CD4-positive, alpha-beta T cell treated with Interleukin-17A for 1 hour (primary cell): ENCODE measurements at places on chromosomes 5 and 9.

- no peak for DNase-seq
Observed at GRCh38 chr5:181118369-181118768, 12.6 kb downstream of the OR2V1 start.

DNA sequence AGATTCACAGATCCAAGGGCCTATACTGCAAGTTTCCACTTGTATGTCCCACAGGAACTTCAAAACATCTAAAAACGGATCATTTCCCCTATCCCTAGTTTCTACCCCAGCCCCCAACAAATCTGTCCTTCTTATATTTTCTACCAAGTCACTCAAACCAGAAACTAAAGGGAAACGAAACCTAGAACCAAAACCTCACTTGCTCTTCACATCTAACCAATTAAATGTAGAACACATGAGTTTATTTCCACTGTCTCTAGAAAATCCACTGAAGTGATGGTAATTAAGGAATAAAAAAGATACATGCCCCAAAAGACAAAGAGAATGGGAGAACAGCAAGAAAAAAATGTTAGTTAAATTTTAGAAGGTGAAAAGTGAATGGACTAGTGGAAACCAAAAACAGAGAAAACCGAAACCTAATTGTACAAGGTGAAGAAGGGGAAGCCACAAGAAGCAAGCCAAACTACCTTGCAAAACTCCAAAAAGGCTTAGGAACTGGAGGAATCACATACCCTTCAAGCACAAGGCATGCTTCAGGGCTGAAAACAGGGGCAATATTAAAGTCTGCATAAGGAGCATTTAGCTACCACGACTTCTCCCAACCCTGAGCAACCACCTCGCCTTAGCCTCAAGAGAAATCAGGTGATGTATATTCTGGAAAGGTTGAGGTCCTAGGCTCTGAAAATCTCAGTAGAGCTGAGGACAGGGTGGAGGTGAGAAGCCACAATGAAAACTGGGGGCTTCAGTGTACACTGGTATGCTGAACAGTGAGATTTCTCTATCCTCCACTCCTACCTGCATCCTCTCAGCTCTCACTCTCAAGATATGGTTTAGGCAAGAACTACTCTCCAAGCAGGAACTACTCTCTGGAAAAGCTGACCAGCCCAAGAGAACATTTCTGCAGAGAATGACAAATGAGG, 11.1 kb downstream of the SMU1 start:
- DNase-seq, result no peak

DNA sequence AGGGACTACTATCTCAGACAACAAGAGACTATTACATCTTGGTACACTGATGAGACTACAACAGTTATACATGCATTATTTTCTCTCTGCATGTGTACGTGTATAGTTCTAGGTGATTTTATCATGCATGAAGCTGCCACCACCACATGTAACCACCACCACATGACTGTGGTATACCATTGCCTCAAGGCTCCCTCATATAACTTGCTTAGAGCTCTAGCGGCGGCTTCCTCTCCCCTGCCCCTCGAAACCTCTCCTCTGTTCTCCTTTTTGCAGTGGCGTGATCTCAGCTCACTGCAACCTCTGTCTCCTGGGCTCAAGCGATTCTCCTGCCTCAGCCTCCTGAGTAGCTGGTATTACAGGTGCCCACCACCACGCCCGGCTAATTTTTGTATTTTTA, 162.3 kb downstream of the AOPEP start:
- no peak for DNase-seq

DNA sequence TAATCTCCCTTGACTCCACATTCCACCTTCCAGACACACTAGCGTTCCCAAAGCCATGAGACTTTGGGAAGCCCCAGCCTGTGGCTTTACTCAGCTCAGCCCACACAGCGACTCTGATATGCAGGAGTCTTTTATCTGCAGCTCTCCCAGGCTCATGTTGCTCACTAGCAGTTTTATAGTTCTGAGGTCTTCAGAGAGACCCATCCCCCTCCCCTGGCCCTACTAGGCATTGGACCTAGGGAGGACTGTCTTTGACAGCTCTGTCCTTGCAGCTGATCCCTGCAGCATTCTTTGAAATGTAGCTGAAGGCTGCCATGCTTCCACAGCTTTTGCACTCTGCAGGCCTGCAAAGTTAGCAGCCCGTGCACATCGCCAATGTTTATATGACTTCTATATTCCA, 19.9 kb upstream of the CYLC2 start:
- DNase-seq, result no peak

DNA sequence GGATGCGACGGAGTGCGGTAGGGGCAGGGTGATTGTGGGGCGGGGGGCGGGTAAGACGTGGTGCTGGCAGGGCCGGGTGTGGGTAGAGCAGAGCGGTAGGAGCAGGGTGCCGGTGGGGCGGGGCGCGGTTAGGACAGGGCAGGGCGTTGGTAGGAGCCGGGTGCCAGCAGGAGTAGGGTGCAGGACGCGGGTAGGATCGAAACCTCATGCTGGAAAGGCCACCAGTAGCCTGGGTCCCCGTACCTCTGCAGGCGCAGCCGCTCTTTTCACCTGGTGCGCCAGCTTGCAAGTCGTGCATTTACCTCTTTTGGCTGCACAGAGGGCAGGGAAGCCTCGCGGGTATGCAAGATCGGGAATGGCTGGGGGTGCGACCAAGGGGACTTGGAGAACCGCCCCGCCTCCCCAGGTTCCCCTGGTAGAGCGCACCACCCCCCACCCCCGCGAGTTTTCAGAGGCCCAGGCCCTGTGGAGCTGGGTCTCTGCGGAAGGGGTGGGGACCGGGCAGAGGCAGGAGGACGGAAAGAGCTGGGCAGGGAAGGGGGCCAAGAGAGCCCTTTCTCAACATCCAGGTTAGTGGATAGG, 104.8 kb upstream of the SIMC1 start:
- DNase-seq, result peak; percentile 2

- DNase-seq, result no peak
Observed at GRCh38 chr9:8713811-8714165, 914.2 kb upstream of the DMAC1 start.

- DNase-seq, result no peak
Observed at GRCh38 chr5:61328791-61329549, 3.1 kb upstream of the ZSWIM6 start.

DNA sequence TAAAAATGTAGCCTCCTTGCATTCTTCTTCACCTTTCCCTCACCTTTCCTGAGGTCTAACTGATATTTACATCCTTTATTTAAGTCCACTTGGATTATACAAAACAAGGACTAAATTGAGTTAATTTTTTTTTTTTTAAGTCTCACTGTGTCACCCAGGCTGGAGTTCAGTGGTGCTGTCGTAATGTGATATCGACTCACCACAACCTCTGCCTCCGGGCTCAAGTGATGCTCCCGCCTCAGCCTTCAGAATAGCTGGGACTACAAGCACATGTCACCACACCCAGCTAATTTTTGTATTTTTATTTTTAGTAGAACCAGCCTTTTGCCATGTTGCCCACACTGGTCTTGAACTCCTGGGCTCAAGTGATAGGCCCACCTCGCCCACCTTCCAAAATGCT, 195.3 kb downstream of the BNC2 start:
- DNase-seq, result no peak

DNA sequence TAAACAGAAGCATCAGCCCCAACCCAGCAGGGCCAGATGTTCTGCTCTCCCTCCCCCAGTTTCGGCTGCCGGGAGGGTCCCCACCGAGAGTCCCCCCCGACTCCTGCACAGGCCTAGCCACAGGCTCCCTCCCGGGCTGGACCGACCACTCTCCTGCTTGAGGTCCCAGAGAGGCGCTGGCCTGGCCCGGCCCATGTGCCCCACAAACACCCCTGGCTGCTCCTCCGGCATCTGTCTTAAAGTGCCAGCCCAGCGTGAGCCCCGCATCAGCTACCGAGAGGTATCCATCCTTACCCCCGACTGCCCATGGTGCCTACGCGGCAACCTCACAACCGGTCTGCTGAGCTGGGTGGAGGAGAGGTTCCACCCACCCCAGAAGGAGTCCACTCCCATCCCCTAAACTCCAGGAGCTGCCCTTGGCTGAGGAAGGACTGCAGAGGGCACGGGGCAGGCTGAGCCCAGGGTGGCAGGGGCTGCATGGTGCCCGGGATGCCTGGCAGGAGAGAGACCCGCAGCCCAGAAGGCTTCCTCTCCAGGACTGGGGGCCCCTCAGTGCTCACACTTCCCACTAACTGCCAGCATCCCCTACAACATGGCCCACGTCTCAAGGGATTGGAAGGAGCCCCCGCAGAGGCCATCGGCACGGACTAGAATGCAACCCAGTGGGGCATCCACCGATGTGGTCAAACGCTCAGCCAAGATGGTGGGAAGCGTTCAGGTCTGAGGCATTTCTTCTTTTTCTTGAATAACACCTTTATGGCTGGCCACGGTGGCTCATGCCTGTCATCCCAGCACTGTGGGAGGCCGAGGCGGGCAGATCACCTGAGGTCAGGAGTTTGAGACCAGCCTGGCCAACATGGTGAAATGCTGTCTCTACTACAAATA, 15.6 kb upstream of the EGFL7 start:
- DNase-seq, result no peak

DNA sequence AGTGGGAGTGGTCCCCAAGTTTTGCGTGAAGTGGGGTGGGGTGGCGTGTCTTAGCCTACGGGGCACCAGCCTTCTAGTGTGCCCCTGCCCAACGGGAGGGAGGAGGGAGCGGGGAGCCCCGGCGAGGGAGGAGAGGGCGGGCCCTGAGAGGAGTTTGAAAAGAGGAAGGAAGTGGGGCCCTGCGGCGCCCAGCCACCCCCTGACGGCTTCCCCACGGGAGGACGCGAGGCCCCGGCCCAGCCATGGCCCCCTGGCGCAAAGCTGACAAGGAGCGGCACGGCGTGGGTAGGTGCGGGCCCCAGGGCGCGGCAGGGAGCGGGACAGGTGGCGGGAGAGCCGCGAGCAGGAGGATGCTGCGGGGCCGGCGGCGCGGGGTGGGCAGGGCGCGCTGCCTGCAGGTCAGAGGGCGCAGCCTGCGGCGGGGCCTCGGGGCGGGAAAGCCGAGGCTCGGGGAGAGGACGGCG, at the start of gene DOCK2:
Gene DOCK2, plus strand, starts transcription at position 191 of the 464 bp plus-strand sequence. Its CDS starts 52 bp downstream, at position 243.
- peak; percentile 73 for DNase-seq

DNA sequence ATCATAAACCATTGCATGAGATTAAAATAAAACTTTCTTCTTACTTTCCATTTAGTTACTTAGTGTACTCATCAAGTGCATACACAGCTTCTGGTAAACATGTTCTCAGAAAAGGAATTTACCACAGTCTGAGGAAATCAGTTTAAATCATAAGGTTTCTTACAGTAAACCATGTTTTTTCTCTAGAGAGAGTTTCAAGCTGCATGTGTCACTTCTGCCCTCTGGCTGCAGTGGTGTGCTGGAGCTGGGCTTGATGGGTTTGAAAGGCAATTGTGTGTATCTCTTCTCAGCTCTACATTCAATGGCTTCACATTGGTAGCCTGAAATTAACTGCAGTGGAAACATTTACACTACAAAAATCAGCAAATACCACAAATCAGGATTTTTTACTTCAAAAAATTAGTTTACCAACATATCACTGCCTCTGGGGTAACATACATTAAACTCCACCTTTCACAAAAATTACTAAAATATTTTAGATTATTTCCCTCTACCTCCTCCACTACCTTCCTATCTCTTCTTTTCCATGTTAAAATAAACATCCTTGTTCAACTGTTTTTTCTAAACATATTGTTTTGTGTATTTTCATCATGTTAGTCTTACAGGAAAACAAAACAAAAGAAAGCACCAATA, 414.3 kb downstream of the ANXA1 start:
- DNase-seq, result no peak

- no peak for DNase-seq
Observed at GRCh38 chr5:133234273-133234672, 182.5 kb downstream of the HSPA4 start.

DNA sequence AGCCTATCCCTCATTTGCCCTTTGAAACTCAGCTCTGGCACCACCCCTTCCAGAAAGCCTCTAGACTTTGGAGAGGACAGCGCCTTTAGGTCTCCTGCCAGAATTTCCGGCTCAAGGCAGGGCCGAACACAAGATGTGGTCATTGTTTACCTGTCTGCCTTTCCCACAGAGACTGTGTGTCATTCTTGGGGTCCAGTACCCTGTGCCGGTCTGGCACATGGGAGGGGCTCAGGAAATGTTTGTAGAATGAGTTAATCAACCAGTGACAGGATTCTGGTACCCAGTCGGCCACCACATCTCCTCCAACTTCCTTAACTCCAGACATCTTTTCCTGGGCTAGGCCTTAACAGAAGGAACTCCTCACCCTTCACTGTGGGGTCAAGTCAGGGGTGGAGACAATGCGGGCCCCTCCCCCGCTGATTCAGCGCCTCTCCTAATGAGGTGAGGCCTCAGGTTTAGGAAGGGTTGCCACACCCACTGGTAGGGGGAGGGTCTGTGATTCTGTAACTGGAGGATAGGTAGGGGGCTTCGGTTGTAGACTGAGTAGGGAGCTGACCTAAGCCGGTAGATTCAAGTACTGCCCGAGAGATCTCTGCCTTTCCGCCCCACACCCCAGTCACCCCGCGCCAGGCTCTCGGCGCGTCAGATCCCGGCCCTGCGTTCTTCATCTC, 29.3 kb downstream of the PCDH1 start:
- no peak for DNase-seq

DNA sequence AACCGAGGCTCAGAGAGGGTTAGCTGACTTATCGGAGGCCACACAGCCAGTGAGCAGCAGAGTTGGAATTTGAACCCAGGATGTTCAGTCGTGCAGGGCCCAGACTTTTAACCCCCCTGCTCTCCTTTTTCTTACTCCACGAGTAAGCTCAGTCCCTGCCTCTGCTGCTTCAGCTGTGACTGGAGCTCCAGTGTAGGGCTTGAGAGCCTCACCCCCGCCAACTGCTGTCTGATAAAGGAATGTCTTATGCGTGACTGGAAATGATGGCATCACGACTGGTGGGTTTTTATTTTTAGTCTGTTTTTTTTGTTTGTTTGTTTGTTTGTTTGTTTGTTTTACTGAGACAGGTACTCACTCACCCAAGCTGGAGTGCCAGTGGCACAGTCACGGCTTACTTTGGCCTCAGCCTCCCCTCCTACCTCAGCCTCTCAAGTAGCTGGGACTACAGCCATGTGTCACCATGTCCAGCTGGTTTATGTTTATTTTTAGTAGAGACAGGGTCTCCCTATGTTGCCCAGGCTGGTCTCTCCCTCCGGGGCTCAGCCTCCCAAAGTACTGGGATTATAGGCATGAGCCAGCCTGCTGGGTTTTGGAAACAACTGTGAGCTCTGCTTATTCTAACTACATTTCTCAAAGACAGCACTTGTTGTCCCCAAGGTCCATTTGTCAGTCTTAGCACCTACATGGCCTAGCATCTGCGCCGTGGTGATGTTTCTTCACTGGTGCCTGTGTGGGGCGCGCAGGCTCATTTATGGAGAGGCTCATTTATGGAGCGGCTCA, 52.5 kb upstream of the NCS1 start:
- DNase-seq, result no peak

GRCh38 chr9:83247732-83248131, 184.8 kb upstream of the RASEF start:
- DNase-seq, result no peak

DNA sequence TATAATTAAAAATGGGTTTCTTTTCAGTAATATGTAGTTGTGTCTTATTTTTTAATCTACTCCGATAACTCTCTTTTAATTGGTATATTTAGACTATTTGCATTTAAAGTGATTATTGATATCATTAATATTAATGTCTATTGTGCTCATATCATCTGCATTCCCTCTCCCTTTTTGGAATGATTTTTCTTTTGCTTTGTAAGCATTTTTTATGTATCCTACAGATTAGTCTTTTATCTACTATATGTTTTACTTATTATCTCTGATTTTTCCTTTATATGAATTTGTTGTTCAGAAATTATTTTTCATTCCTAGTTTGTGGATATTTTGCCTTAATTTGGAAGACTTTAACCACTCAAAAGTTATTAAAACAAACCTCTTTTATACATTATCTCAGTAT, 34.0 kb downstream of the NDUFS4 start:
- DNase-seq, result no peak

- no peak for DNase-seq
Observed at GRCh38 chr9:23825700-23826099, 340 bp downstream of the ELAVL2 start.
